Activated CD8-positive, alpha-beta T cell treated with anti-CD3 and anti-CD28 coated beads, Interleukin-2, amount 10 ng/mL, durations not matched to agents 7 days and 5 days (primary cell): ENCODE measurements at places on chromosomes 7 and 10. TPM values are rescaled to one million over a fixed set of nuclear protein-coding genes. Genes with fewer than 3 reads are reported as not detected.

The PHTF2 gene
- 34.9 TPM for total RNA-seq

The STEAP1 gene
- total RNA-seq: not detected

The ZNF503 gene
- total RNA-seq: not detected

The OR9A4 gene
- not detected for total RNA-seq

The PTN gene
- total RNA-seq: not detected

The CACNB2 gene
- total RNA-seq: not detected

The CFAP70 gene
- 0.57 TPM for total RNA-seq

The TMEM229A gene
- not detected for total RNA-seq

The CCDC3 gene
- not detected for total RNA-seq

The TRIM50 gene
- total RNA-seq: not detected

The KLLN gene
- total RNA-seq: 0.94 TPM

- no peak for DNase-seq
Measured at GRCh38 chr7:14395860-14396259, 406.4 kb upstream of the ETV1 start.

- DNase-seq: no peak
Measured at GRCh38 chr10:35398355-35398754, 62.0 kb downstream of the CCNY start.

DNA sequence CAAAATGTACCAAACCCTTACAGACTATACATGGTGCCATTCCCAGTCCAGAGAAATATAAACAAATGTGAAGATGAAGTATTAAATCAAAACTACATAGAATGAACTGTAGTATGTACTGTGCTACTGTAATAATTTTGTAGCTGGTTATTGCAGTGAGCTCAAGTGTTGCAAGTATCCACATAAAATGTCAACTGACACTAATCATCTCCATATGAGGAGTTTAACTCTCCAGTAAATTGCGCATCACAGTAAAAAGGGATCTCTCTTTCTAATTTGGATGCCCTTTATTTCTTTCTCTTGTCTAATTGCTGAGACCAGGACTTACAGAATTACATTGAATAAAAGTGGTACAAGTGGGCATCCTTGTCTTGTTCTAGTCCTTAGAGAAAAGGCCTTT, 165.5 kb downstream of the CPED1 start:
- no peak for DNase-seq

DNA sequence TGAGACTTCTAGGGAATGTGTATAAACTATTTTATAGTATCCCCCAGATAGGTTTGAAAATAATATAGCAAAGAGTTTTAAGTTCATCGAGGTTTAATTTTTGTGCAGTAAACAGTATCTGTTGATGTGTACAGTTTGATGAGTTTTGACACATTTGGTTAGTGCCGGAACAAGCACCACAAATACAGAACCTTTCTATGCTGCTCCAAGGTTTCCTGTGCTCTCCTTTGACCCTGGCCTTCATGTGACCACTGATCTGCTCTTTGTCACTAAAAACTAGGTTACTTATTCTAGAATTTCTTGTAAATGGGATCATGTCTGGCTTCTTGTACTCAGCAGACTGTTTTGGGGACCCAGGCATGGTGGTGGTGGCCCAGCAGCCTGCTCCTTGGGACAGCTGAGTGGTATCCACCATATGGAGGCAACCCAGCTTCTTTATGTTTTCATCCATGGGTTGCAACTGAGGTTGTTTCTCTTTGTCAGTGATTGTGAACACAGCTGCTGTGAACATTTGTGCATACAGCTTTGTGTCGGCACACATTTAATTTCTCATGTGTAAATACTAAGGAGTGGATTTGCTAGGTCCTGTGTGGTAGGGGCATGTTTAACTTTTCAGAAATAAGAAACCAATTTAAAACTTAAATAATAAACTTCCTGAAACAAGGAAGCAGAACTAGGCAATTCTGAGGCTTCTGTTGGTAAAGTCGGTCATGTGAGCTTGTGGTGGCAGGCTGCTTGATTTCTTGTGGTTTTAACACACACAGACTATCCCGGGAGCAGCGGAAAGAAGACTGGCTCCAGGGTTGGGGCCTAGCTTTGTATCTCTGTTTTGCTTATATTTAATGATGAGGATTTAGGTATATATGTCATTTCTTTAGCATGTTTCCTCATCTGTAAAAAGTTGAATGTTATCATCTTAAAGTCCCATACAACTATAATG, 219.4 kb downstream of the ABCA13 start:
- no peak for DNase-seq

DNA sequence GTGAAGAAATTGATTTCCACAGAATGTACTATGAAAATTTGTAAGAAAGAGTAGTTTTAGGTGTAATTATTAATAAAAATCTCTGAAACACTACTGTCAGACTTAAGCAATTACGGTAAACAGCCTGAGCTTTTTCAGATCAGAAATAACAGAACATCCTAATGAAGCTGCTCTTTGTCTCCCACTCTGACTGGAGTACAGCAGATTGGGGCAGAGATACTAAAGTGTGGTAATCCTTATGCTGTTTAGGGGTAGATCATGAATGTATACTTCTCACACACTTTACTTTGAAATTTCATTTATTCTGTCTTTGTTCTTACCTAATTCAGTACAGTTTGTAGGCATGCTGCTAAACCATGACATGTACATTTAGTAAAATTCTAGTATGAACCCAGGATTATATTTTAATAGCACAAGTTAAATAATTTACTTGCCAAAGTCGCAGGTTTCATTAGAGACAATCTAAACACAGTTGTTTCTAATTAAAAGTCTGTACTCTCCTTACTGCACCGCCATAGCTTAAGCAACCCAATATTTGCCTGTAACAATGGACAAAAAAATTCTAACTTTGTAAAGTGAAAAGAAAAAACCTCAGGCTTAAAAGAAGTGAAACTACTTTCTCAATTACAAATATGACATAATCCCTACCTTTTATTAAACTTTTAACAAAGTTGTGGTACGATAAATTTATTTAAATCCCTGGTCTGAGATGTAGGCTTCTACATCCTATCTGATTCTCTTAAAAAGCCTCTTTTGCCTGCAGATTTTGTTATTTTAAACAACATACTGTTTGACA, 88.8 kb downstream of the KMT2E start:
- no peak for DNase-seq

DNA sequence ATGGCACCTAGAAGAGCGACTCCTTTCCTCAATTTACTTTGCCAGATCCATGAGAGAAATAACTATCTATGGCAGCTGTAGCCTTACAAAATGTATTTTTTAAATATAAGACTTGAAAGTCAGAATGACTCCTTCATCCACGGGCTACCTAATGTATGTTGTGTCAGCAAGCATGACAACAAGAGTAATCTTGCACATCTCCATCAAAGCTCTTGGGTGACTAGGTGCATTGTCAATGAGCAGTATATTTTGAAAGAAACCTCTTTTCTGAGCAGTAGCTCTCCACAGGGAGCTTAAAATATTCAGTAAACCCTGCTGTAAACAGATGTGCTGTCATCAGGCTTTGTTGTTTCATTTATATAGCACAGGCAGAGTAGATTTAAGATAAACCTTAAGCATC, 757.2 kb upstream of the PHF14 start:
- DNase-seq: no peak

GRCh38 chr10:43795093-43795492, 146.4 kb upstream of the ZNF32 start:
- DNase-seq: no peak

- DNase-seq: no peak
Measured at GRCh38 chr7:68694656-68695055, 903.6 kb upstream of the AUTS2 start.

- no peak for DNase-seq
Measured at GRCh38 chr10:24721229-24722106, 2.2 kb downstream of the ARHGAP21 start.

GRCh38 chr7:106865130-106866041, at the start of gene PIK3CG:
Gene PIK3CG (plus strand): TSS chr7:106865282. CDS start chr7:106867562, 2,280 bp downstream.
- DNase-seq: peak; percentile 53

DNA sequence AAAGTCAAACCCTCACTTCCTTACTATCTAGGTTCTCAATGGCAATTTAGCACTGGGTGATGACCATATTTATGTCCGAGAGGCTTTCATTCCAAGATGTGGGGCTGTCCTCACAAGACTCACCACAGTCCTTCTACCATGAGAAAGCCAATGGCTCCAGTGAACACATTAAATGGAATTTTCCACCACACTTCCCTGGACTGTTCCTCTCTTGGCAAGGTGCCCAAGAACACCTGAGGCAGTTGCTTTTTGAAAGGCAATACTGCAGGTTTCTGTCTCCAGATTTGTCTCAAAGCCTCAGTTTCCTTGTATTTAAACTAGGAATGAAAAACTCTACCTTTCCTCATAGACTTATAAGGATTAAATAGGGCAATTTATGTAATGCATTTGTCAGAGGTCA, 24.2 kb downstream of the AFAP1L2 start:
- no peak for DNase-seq

DNA sequence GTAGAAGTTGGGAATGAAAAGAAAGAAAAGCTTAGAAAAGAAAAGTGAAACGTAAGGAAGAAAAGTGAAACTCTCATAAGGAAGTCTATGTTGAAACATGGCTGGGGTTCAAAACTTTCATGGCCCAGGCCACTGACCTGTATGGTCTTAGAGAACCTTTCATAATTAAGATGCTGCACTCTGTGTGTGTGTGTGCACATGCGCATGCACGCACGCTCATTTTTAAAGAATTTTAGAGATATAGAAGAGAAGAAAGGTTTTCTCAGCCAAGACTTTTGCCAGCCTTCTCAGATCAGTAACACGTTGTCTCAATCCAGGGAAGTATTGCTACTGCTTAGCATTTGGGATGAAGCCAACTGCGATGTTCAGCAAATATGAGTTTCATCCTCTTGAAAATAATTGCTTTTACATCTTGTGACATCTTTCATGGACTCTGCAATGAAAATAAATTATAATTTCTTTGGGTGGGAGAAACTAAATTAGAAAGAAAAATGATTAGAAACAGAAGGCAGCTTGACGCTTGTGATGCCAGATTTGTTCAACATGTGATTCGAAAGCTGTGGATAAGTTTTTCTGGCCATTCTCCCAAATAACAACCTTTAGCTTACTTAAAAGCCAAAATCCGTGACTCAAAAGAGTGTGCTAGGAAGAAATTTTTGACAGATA, 16.2 kb upstream of the SLC26A4 start:
- no peak for DNase-seq

DNA sequence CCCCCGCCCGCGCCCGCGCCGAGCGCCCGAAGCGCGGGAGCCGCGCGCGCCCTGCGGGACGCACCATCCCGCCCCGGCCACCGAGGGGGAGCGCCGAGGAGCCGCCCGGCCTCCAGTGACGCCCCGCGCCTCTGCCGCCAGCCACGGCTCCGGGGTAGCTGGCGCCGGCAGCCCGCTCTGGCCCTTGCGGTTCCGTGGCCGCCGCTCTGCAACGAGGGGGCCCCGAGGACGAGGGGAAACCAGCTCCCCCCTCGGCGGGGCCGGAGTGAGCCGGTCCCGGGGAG, at the start of gene PAXIP1:
PAXIP1 (minus strand) TSS at position 33 of the 284 bp plus-strand sequence. CDS start 195 bp downstream, outside the sequence.
- no peak for DNase-seq

DNA sequence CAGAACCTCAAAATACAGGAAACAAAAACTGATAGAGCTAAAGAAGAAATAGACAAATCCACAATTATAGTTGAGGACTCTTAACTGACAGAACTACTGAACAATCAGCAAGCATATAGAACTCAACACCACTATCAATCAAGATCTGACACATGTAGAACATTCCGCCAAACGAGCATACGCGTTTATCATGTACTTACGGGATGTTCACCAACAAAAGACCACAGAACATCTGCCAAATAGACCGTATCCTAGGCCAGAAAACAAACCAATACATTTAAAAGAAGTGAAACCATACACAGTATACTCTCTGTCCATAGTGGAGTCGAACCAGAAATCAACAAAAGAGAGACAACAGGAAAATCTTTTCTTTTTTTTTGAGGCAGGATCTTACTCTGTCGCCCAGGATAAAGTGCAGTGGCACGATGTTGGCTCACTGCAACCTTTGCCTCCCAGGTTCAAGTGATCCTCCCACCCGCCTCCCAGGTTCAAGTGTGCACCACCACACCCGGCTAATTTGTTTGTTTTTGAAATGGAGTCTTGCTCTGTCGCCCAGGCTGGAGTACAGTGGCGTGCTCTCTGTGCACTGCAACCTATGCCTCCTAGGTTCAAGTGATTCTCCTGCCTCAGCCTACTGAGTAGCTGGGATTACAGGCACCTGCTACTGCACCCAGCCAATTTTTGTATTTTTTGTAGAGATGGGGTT, 5.1 kb downstream of the GNA12 start:
- DNase-seq: no peak

DNA sequence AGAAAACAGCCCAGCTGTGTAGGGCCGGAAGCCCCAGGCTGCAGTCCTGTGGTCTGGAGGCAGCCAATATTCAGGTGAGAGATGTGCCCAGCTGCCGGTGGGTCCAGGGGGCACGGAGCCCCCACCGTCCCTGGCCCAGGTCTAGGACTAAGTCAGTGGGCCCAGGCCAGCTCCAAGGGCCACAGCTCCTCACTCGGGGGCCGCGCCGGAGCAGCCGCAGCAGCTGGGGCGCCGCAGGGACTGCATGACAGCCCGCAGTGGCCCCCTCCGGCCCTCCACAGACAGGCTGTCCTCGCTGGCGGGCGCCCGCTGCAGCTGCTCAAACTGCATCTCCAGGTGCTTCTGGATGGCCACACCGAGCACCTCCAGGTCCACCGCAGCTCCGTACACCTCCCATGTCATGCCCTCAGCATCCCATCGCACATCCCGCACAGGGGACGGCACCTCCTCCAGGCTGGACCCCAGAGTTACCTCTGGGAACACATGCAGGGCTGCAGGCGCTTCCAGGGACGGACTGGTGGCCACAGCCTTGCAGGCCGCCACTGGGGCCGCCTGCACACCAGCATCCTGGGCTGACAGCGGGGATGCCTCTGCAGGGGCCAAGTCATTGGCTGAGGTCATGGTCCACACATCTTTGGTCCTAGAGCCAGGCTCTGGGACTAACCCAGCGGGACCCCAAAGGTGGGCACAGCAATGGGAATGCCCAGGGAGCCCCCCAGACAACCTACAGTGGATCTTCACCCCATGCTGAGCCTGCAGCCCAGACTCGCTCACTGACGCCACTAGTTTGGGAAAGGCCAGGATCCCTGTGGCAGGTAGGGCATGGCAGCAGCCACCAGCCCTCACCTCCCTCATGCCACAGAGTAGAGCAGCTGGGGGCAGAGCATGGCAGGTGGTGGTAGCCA, 7.0 kb downstream of the GPRIN2 start:
- DNase-seq: peak; percentile 17

GRCh38 chr7:156158693-156159092, 346.4 kb upstream of the SHH start:
- DNase-seq: no peak

- DNase-seq: no peak
Measured at GRCh38 chr7:44912775-44913347, 27.5 kb upstream of the PURB start.

DNA sequence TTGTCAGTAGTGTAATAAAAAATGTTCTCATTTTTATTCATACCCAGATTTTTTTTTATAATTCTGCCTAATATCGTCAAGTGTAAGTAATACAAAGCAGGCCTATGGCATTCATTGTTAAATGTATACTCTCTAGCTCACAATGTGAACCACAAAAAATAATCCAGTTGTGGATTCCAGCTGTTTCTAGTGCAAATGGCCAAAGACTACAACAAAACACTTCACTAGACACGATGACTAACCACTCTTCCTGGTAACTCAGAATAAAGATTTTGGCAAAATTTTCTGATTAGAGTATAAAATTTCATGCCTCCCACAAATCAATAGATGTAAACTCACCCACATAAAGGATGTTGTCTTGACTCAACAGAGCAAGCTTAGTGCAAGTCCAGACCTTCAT, 396.6 kb downstream of the DGKB start:
- no peak for DNase-seq
